Esophagus squamous epithelium (tissue), 5 donors: ENCODE measurements at places on chromosomes 5 and 9.
A peak's percentile ranks its signal among the peaks of the same experiment; 100 is the strongest.

DNA sequence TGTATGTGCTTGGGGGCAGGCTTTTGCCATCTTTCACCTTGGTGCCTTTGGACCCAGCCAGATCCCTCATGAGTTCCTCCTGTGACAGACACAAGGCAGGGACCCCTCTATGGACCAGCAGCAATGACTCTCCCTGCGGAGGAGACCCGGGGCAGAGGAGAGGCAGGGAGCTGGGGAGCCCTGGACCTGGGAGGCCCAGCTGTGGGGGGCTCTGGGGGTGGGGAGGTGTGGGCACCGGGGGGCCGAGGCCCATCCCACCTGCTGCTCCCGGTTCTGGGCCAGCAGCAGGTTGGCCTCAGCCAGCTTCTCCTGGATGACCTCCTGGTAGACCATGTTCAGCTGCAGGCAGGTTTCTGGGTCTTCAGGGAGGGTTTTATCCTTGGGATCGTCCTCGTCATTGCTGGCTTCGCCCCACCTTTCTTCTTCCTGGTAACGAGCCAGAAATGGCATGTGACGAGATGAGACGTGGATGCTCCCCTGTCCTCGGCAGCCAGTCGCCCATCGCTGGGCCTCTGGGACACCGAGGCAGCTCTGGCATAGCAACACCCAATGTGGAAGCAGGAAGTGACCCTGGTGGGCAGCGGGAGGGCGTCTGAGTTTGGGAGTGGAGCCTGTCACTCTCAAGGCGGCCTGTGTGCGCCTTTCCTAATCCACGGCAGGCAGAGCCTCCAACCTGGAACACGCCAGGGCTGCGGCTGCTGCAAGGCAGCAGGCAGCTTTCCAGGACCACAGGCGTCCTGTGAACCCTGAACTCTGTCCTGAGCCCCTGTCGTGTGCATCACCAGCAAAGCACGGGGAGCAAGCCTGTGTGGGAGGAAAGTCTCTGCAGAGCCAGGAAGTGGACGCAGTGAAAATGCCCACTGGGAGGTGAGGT, 4.4 kb downstream of the SNAPC4 start:
- peaks cover 20% of the 10 kb centered on the region for H3K4me1 ChIP-seq
- peaks cover 76% of the 10 kb centered on the region for H3K36me3 ChIP-seq
- no peak for DNase-seq
- no peak overlapping the region for H3K27ac ChIP-seq
- H3K4me3 ChIP-seq, result no peak overlapping the region

GRCh38 chr5:136133922-136134379, 1.3 kb downstream of the SMAD5 start:
- peak overlapping the region; percentile 99 for H3K27ac ChIP-seq
- H3K4me1 ChIP-seq, result peaks cover 40% of the 10 kb centered on the region
- H3K27me3 ChIP-seq, result no peaks in the 10 kb centered on the region

DNA sequence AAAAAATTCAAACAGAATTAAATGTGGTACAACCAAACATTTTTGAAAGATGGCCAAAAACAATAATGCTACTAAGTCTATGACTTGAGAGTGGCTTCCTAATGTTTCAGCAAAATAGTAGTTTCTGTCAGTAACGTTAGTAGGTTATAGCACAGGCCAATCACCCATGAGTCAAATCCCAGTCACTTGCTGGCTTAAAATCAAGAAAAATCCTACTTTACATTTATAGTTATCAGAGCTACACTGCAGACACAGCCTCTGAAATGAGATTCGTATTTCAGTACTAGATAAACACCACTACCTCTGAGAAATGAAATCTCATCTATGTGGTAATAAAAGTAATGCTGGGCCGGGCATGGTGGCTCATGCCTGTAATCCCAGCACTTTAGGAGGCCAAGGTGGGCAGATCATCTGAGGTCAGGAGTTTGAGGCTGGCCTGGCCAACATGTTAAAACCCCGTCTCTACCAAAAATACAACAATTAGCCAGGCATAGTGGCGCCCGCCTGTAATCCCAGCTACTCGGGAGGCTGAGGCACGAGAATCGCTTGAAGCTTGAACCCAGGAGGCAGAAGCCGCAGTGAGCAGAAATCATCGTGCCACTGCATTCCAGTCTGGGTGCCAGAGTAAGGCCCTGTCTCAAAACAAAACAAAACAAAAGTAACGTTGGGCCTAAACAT, 6.1 kb downstream of the ZDHHC21 start:
- no peak for DNase-seq
- no peaks in the 10 kb centered on the region for H3K27me3 ChIP-seq
- peaks cover 22% of the 10 kb centered on the region for H3K4me1 ChIP-seq
- H3K27ac ChIP-seq, result no peak overlapping the region

DNA sequence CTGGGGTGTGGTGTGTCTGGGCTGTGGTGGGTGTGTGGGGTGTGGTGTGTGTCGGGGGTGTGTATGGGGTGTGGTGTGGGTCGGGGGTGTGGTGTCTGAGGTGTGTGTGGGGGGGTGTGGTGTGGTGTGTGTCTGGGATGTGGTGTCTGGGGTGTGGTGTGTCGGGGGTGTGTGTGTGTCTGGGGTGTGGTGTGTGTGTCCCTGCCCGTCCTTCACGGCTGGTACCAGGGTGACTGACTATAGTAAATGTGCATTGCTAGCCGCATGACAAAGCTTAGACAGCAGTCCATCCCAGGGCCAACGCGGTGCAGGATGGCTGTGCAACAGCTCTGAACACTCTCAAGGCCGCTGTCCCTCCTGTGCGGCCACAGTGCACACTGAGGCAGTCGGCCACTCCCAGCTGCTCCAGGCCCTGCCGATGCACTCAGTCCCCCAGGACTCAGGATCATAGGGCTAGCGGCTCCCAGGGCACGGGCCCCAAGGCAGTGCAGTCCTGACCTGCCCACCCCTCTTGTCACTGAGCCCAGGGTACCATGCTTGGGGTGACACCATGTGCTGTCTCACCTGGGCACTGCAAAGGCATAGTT, 54.0 kb downstream of the SECISBP2 start:
- H3K4me1 ChIP-seq, result peaks cover 9% of the 10 kb centered on the region
- H3K36me3 ChIP-seq, result no peaks in the 10 kb centered on the region
- no peak overlapping the region for H3K4me3 ChIP-seq
- no peak overlapping the region for H3K27ac ChIP-seq

GRCh38 chr5:40572937-40573336, 106.8 kb upstream of the PTGER4 start:
- no peak overlapping the region for H3K27ac ChIP-seq
- no peaks in the 10 kb centered on the region for H3K4me1 ChIP-seq
- H3K4me3 ChIP-seq, result no peak overlapping the region
- H3K27me3 ChIP-seq, result no peaks in the 10 kb centered on the region
- no peak for DNase-seq

DNA sequence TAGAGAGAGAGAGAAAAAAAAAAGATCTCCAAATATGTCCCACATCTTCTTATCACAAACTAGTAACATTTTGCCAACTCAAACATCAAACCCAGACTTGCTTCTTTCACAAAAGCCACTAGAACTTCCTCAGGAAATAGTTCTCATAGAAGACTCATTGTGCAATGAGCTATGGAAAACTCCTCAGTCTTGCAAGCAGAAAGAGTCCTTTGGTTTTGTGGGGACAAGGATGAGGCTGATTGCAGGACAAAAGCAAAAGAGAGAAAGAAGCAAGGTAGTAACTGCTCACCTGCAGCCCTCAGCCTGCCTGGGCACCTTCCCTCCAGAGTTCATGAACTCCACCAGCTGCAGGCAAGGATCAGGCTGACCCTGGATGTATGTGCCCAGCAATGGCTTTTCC, 399.0 kb downstream of the IRX1 start:
- no peaks in the 10 kb centered on the region for H3K27me3 ChIP-seq
- no peak for DNase-seq
- H3K36me3 ChIP-seq, result no peaks in the 10 kb centered on the region
- no peaks in the 10 kb centered on the region for H3K4me1 ChIP-seq
- H3K27ac ChIP-seq, result no peak overlapping the region

DNA sequence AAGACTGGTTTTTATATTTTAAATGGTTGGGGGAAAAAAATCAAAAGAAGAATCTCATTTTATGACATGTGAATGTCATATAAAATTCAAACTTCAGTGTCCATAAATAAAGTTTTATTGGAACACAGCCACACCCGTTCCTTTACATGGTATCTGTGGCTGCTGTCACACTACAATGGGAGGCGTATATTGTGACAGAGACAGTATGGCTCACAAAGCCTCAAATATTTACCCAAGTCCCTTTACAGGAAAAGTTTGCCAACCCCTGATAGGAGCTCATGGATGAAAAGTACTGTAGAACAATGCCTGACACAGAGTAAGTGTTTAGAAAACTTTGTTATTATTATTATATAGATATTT, 5.2 kb upstream of the DUSP1 start:
- H3K36me3 ChIP-seq, result no peaks in the 10 kb centered on the region
- H3K27ac ChIP-seq, result peak overlapping the region; percentile 96
- no peak overlapping the region for H3K4me3 ChIP-seq
- no peaks in the 10 kb centered on the region for H3K27me3 ChIP-seq
- DNase-seq, result no peak
- peaks cover 62% of the 10 kb centered on the region for H3K4me1 ChIP-seq

DNA sequence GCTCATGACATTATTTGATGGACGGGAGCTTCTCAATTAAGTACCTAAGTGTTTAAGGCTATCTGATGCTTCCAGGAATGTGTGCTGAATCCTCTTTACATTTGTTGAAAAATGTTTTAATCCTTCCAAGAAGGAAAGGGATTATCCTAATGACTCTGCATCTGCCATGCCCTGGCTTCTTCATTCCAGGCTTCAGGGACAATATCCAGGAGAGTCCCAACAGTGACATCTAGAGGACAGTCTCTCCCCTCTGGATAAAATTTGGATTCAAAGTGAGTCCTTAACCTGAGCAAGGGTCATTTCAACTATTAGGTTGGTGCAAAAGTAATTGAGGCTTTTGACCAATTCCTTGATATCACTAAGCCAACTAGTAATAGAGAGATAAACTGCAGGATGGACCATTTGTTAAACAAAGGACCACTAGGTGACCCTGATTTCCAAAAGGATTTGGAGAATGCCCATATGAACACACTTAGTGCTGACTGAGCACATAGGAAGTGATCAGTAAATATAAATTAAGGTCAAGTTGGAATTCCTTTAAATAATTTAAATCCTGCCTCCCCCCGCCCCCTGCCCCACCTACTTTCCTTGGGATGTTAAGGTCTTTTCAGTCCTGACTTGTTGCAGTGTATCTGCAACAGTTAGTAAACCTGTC, 19.1 kb downstream of the TNFSF8 start:
- no peaks in the 10 kb centered on the region for H3K27me3 ChIP-seq
- H3K4me3 ChIP-seq, result no peak overlapping the region
- H3K4me1 ChIP-seq, result peaks cover 37% of the 10 kb centered on the region
- no peak overlapping the region for H3K27ac ChIP-seq
- DNase-seq, result no peak
- H3K36me3 ChIP-seq, result no peaks in the 10 kb centered on the region

- peak overlapping the region; percentile 27 for H3K27ac ChIP-seq
- peaks cover 15% of the 10 kb centered on the region for H3K4me1 ChIP-seq
- no peak for DNase-seq
- no peaks in the 10 kb centered on the region for H3K27me3 ChIP-seq
- H3K36me3 ChIP-seq, result no peaks in the 10 kb centered on the region
These were observed 2.5 kb upstream of the HMGCS1 start for GRCh38 chr5:43315682-43316081.

- peaks cover 15% of the 10 kb centered on the region for H3K36me3 ChIP-seq
- H3K4me1 ChIP-seq, result no peaks in the 10 kb centered on the region
- no peak overlapping the region for H3K4me3 ChIP-seq
These were observed 23.2 kb downstream of the AK3 start for GRCh38 chr9:4717815-4718214.

DNA sequence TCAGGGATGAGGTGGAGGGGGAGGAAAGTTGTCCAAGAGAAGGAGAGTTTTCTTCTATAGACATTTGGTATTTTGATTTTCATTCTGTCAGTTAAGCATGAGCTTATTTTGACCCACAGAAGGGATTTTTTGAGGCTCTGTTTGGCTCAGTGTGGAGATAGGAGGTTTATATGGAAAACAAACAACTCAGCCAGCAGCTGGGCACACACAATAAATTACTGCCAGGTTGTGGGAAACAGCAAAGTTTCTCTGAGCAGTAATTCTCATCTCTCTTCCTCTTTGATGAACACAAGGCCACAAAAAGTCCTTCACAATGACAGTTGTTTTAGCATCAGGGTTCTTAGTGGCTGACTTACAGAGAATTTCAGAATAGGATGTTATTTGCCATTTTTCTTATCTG, 486.1 kb downstream of the KDM4C start:
- H3K4me3 ChIP-seq, result no peak overlapping the region
- H3K27me3 ChIP-seq, result no peaks in the 10 kb centered on the region
- H3K4me1 ChIP-seq, result no peaks in the 10 kb centered on the region
- H3K27ac ChIP-seq, result no peak overlapping the region
- DNase-seq, result no peak
